ENCODE measurements at places on chromosomes 7 and 10.

- no peak for DNase-seq
Observed at GRCh38 chr10:5165738-5166137, 19.2 kb downstream of the AKR1C8 start.

- DNase-seq: no peak
Observed at GRCh38 chr10:6220418-6221191, 17.9 kb downstream of the PFKFB3 start.

- no peak for DNase-seq
Observed at GRCh38 chr10:77032188-77032570, 605.4 kb downstream of the KCNMA1 start.

DNA sequence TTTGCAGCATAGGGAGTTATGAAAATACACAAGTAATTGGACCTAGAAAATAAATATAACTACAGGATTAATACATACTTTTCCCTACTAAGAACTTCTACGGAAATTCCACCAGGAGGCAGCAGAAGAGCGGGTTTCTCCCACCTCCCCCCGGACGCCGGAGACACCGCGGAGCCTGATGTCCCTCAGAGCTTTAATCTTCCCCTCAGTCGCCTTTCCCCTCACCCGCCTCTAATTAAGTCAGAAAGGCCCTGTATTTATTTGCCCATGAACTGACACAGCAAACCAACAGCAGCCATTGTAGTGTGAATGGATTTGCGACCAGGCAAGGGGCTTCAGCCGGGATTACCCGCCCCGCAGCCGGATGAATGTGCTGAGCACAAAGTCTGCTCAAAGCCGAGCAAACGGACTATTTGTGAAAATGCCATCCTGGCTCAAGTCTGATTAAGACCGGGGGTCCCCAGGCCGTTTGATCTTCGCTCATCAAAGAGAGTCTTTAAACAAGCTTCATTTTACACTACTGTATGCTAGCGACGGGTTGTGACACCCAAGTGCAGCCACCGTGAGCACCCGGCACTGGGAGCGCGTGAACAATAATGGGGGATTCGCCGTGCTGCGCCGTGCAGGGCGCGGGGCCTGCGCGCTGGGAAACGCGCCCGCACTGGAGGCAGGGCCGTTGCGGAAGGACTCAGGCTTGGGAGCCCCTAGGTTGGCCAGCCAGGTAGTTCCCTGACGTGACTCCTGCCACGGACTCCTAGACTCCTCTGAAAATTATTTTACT lies 5.6 kb upstream of the DKK1 start:
- DNase-seq: peak; percentile 70

- DNase-seq: no peak
Observed at GRCh38 chr10:59688921-59689351, 20.7 kb downstream of the SLC16A9 start.

GRCh38 chr10:44261710-44262455 lies 123.0 kb downstream of the CXCL12 start:
- DNase-seq: no peak

DNA sequence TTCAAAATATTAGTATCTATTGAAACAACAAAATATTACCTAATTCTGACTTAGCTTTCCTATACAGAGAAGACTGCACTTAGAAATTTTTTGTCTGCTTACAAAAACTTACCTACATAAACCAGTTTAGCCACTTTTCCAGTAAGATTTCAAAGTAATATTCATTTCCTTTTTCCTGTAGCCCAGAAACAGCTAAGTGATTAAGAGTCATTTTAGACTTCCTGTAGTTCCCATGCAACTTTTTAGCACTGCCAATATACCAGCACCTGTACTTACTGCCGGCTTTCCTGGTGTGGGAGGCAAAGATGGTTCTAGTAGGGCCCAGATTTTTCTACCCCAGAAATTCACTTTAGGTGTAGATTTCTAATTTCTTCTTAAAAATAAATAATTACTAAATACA lies 21.8 kb downstream of the NT5C2 start:
- no peak for DNase-seq

GRCh38 chr7:74231232-74231590 lies 21.4 kb downstream of the LAT2 start:
- no peak for DNase-seq

GRCh38 chr7:69104023-69104422 lies 494.3 kb upstream of the AUTS2 start:
- DNase-seq: no peak

DNA sequence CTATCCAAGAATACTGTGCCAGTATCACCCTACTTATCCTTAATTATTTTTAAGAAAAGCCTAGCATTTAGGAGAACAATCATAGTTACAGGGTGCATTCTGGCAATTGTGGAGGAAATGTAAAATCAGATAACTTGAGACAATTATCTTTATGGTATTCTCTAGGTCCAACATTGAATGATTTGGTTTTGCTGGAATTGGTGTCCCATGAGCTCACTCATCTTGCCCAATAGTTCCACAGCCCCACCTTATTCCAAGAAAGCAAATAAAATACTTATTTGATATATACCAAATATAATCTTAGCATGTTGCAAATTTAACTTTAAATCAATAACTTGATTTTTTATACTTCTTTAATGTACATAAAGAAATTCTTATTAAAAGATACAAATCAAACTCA lies 65.3 kb downstream of the DGKB start:
- no peak for DNase-seq

DNA sequence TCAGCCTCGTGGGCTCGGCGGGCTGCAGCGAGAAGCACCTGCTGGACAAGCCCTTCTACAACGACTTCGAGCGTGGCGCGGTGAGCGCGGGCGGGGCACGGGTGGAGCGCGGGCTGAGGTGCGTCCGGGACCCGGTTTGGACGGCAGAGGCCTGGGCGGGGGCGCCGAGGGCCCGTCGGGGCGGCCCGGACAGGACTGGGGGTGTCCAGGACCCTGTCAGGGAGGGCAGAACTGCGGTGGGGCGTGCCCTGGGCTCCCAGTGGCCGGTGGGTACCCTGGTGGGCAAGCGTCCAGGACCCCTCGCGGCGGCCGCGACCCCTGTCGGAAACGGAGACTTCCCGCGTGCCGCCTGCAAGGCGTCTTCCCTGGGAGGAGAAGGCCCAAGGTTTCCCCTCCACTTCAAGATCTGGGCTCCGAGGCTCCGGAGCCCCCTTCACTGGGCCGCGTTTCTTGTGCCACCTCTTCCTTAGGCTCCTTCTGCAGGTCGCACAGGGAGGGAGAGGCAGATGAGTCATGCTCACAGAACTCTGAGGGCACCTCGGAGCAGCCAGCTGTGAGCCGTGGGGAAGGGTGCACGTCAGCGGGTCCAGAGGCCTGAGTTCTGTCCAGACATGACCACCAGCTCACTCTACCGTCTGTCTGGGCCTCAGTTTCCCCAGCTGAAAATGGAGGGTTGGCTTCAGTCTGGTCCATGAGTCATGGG lies 485 bp downstream of the ALOX5 start:
- DNase-seq: no peak

- no peak for DNase-seq
Observed at GRCh38 chr7:65390588-65390987, 16.9 kb downstream of the ZNF92 start.

DNA sequence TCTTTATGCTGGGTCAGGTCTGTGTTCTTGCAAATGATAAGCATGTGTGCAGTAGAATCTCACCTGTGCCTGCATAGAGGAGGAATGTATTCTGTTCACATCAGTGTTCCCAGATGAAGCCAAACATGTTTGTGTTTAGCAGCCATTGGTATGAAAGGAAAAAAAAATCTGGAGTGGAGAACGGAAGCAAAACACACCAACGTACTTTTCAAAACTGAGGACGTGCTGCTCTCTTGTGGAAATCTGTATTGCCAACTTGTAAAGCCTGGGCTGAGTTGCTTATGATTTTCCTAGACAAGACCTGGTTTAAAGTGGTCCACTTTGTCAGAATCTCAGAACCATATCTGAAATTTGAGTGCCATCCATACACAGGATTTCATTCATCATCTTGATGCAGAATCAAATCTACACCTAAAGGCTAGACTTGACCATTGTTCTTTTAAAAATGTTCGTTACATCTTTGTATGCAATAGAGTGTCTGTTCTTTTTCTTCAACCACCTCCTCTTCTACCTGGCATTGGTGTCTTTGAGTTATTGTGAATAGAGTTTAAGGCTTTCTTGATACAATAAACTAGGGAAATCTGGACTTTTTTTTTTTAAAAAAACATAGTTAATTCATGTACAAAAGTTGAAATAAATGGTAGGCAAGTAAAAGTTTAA lies 367.7 kb downstream of the PHF14 start:
- peak; percentile 51 for DNase-seq

GRCh38 chr10:45473126-45473525 lies 99.1 kb downstream of the ALOX5 start:
- no peak for DNase-seq

DNA sequence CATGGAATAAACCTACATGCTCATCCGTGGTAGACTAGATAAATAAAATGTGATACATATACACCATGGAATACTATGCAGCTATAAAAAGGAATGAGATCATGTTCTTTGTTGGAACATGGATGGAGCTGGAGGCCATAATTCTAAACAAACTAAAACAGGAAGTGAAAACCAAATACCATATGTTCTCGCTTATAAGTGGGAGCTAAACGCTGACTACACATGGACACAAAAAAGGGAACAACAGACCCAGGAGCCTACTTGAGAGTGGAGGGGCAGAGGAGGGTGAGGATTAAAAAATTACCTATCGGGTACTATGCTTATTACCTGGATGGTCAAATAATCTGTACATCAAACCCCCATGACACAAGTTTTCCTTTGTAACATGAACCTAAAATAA lies 68.7 kb upstream of the SEC61G start:
- DNase-seq: no peak

GRCh38 chr10:131862548-131862947 lies 38.3 kb upstream of the PPP2R2D start:
- DNase-seq: no peak

- DNase-seq: peak; percentile 89
Observed at GRCh38 chr7:139645572-139646523, 122.4 kb downstream of the CLEC2L start.

GRCh38 chr7:142478479-142479220 lies 220.8 kb upstream of the PRSS58 start:
- DNase-seq: peak; percentile 48

- DNase-seq: no peak
Observed at GRCh38 chr10:89515031-89515841, 20.2 kb downstream of the SLC16A12 start.

DNA sequence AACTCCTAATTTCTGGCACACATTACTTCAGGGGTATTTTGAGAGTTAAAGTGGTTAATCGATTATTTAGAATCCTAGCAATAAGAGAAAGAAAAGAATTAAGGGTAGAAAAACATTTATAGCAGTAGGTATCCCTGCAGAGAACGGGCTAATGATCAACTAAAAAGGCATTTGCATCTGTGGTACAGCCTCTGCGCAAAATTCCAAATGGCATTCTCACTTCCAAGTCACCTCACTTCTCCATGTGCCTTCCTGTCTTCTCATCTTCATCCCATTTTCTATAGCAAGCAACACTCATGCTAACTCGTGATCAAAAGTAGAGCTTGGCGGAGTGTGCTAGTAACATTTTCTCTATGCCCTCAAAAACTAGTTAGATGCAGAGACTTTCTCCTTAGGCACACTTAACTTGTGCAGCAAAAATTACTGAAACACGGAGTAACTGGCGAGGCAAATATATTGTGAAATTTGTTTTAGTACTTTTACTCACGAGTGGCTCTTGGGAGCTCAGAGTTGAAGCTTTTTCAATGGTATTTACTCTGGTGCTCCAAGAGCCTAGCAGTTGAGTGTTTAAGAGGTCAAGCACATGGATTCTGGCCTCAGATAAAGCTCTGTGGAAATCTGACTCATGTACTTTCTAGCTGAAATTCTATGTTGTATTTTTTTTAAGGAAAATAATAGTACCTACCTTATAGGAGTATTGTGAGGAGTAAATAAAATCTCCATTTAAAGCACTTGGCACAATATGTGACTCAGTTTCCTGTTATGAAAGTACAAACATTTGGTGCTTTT lies 65.1 kb downstream of the MET start:
- no peak for DNase-seq

GRCh38 chr10:124568339-124568738 lies 106.7 kb downstream of the LHPP start:
- no peak for DNase-seq

- no peak for DNase-seq
Observed at GRCh38 chr10:77911535-77912123, 14.9 kb downstream of the DLG5 start.

DNA sequence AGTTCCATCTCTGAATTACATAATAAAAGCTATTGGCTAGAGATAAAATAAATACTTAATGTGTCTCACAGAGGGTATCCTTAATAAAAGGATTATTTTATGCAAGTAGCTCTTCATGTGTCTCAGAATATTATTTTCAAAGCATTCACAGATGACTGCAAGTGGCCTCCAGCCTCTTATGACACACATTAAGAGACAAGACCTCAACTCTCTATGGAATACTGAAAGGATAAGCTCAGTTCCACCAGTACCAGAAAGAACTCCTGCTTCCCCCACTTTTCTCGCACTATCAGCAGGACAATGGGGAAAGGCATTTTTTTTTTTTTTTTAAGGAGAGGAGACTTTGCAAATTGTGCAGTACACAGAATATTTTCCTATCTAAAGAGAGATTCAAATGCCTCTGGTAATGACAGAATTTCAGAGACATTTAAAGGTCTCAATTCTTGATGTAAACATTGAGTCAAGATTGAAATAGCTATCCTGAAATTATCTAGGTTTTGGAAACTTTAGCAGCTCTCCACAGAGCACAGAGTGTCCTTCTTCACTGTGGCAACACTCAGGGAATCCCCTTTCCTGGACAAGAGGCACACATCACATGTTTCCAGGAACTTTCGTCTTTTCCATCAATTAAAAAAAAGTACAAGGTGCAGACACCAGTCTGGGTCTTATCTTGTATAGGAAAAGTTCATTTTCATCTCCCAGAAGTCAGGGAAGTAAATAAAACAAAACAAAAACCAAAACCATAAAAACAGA lies 122.0 kb upstream of the ANK3 start:
- no peak for DNase-seq

- DNase-seq: no peak
Observed at GRCh38 chr7:140039066-140039465, 23.7 kb downstream of the PARP12 start.

GRCh38 chr7:87231711-87232110 lies 12.2 kb upstream of the TMEM243 start:
- no peak for DNase-seq

- no peak for DNase-seq
Observed at GRCh38 chr10:104804880-104805279, 163.8 kb downstream of the SORCS3 start.
